ENCODE measurements at places on chromosomes 4 and X. TPM values are rescaled to one million over a fixed set of nuclear protein-coding genes. Genes with fewer than 3 reads are reported as not detected.

The SPATA18 gene
- 4.2 TPM for total RNA-seq

The PCDH19 gene
- 0.74 TPM for total RNA-seq

The F9 gene
- not detected for total RNA-seq

The VEGFC gene
- total RNA-seq, result 28.6 TPM

The SMARCA1 gene
- total RNA-seq, result 35.4 TPM

The HHIP gene
- total RNA-seq, result 12.7 TPM

The FDCSP gene
- not detected for total RNA-seq

The F8A1 gene
- total RNA-seq, result 0.63 TPM

The ZGRF1 gene
- 2.9 TPM for total RNA-seq

The GPRASP1 gene
- 4.1 TPM for total RNA-seq

The SCFD2 gene
- total RNA-seq, result 27.1 TPM

The CASP6 gene
- total RNA-seq, result 9.4 TPM

The ADGRG4 gene
- total RNA-seq, result under 0.01 TPM

The CLDN34 gene
- total RNA-seq, result not detected

The FAM47E gene
- total RNA-seq, result 2.3 TPM

The CXorf49 gene
- not detected for total RNA-seq

The TIGD2 gene
- 6.4 TPM for total RNA-seq

The CT83 gene
- not detected for total RNA-seq

The NSUN7 gene
- total RNA-seq, result 6.0 TPM

Data from omental fat pad (tissue), 4 donors.